ENCODE measurements at places on chromosomes 5 and 9.

DNA sequence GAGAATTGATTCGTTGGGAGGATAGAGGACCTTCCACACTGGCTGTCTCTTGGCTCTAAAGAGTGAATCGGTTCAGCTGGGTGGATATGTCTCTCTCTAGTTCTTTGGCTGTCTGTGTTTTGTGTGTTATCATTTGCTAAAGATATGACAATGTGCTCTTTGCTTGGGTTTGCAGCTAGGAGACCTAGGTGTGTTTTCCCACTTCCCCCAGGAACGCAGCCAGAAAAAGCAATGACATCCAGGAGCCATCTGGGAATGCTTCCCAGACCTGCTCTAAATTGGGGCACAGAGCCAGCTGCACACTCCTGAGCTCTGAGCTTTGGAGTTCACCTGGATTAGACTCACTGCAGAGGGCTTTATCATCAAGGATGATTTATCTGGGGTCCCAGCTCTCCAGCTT is 12.8 kb upstream of the PDZD2 start:
- DNase-seq, result no peak

GRCh38 chr5:149439899-149440542 is 60.9 kb upstream of the IL17B start:
- peak; percentile 80 for DNase-seq

GRCh38 chr5:169651526-169651925 is 14.5 kb downstream of the DOCK2 start:
- DNase-seq, result no peak

- no peak for DNase-seq
These were observed 51.0 kb upstream of the PSD2 start for GRCh38 chr5:139744471-139745131.

- DNase-seq, result no peak
These were observed 174.6 kb upstream of the PANK3 start for GRCh38 chr5:168753691-168754254.

- no peak for DNase-seq
These were observed 197.1 kb downstream of the NSG2 start for GRCh38 chr5:174242573-174242972.

- DNase-seq, result no peak
These were observed 62.0 kb downstream of the CAVIN4 start for GRCh38 chr9:100639854-100640253.

DNA sequence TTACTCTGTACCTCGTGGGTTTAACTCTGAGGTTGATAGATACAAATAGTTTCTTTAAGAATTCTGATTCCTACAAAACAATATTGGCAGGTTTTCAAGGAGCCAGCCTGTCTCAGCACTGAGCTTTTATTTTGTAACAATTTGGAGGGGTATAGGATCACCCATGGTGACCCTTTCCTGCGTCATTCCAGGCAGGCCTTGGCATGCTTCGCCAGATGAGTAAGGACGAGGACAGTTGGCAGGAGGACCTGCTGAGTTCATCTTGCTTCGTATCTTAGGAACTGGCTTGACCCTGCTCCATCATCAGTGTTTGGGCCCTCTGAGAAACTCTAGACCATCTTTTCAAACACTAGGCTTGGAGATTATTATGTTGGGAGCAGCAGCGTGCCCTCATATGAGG is 17.9 kb downstream of the ZNF462 start:
- no peak for DNase-seq

GRCh38 chr9:26781906-26782305 is 110.7 kb downstream of the CAAP1 start:
- DNase-seq, result no peak

GRCh38 chr9:79774356-79774755 is 202.6 kb downstream of the TLE4 start:
- no peak for DNase-seq

- DNase-seq, result no peak
These were observed 31.6 kb downstream of the DAP start for GRCh38 chr5:10729320-10730042.

GRCh38 chr9:14320271-14321181 is 6.6 kb upstream of the NFIB start:
- DNase-seq, result peak; percentile 70

- DNase-seq, result no peak
These were observed 21.0 kb downstream of the PDCD1LG2 start for GRCh38 chr9:5531101-5531882.

- no peak for DNase-seq
These were observed 3.5 kb upstream of the NEK6 start for GRCh38 chr9:124254261-124254682.

- DNase-seq, result no peak
These were observed 50.6 kb downstream of the DEPDC1B start for GRCh38 chr5:60649288-60649917.

GRCh38 chr5:125348221-125348692 is 601.8 kb upstream of the ZNF608 start:
- DNase-seq, result peak; percentile 86

GRCh38 chr5:79456890-79457583 is 56.9 kb downstream of the HOMER1 start:
- no peak for DNase-seq

- no peak for DNase-seq
These were observed 5.6 kb upstream of the NR5A1 start for GRCh38 chr9:124512806-124513204.

GRCh38 chr5:95709967-95710650 is 21.0 kb upstream of the RHOBTB3 start:
- no peak for DNase-seq

GRCh38 chr5:113108485-113108884 is 131.9 kb downstream of the DCP2 start:
- no peak for DNase-seq

DNA sequence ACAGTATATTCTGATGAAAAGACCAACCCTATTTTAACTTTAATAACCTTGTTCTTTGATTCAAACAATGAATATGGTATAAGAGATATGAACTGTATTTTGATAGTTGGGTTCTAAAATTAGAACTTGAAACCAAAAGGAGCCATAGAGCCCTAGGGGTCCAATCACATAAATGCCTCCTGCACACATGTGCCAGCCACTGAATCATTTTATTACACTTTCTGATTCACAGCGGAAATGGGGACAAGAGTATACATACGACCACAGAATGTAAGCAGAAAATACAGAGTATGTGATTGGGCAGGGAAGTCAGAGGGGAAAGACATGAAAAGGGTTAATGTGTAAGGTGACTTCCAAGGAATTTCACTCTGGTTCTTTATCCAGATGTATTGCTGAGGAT is 1000.2 kb downstream of the NR2F1-AS1 start:
- DNase-seq, result no peak

DNA sequence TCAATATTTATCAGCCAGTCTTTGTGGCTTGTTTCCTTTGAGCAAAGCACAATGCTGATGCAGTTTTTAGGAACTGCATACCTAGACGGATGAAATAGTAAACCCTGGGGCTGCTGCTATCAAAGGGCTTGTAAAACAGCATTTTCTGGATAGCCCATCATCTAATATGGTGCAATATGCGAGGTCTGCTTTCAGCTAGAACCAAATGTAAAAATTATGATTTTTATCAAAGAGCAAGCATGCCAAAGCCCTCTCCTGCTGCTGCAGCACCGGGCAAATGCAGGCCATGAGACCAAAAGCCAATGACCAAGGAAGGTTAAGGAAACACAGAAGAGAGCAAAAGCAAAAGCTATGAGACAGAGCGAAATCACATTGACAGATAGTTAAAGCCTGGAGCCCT is 1000.4 kb downstream of the MAT2B start:
- DNase-seq, result no peak

- DNase-seq, result no peak
These were observed 79.2 kb downstream of the CDK5RAP2 start for GRCh38 chr9:120500733-120501132.

- no peak for DNase-seq
These were observed 9.6 kb downstream of the TLE4 start for GRCh38 chr9:79581388-79581787.

DNA sequence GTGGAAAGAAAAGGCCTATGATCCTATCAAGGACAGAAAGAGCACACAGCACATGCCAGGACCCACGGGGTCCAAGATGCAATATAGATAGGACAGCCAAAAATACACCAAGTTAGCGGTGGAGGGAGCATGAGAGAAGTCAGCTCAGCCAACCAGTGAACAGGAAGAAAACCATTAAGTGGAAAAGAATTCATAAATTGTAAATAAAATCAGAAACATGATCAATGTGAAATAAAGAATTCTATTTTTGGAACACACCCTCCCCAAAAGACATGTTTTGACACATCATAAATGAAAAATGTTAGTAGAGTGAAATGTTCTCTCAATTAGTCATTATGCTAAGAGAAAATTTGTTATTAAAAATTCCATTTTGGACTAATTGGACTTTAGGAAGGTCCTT is 35.6 kb downstream of the ATPSCKMT start:
- DNase-seq, result no peak

GRCh38 chr9:38371495-38371894 is 21.0 kb upstream of the ALDH1B1 start:
- DNase-seq, result no peak

DNA sequence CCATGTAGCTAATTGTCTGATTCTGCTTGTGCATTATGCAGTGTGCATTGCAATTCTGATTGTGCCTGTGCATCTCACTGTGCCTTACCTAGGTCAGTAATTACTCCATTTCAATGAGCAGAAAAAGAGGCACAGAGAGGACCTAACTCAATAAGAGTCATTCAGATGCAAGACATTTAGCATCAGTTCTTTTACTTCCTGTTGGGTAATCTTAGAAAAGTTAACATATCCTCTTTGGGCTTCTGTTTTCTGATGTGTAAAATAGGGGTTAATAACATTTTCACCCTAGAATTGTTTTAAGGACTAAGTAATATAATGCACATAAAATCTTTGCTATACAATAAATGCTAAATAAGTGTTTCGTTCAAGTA is 7.0 kb upstream of the DCTN4 start:
- no peak for DNase-seq

DNA sequence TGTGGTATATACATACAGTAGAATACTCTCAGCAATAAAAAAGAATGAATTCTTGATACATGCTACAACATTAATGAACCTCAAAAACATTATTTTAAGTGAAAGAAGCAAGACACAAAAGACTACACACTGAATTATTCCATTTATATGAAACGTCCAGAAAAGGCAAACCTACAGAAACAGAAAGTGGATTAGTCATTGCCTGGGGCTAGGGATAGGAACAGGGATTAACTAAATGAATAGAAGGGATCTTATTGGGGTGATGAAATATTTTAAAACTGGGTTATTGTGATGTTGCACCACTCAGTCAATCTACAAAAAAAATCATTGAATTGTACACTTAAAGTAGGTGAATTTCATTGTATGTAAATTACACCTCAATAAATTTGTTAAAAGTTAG is 326.7 kb downstream of the PIK3R1 start:
- DNase-seq, result peak; percentile 74

GRCh38 chr9:88833946-88834345 is 157.3 kb upstream of the S1PR3 start:
- no peak for DNase-seq

DNA sequence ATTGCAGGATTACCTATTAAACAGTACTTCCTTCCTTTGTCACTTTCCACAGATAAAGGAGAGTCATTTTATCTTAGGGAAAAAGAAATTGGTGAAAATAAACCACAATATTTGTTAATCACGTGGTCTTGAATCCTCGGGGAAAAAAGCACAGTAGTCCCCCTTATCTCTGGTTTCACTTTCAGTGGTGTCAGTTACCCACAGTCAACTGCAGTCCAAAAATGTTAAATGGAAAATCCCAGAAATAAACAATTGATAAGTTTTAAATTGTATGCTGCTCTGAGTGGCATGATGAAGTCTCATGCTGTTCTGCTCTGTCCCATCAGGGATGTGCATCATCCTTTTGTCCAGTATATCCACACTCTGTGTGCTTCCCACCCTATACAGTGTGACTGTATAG is 405.2 kb upstream of the MPDZ start:
- no peak for DNase-seq

GRCh38 chr9:69660304-69660703 is 11.9 kb downstream of the APBA1 start:
- no peak for DNase-seq

Data from HAP-1 (cell line).